ENCODE measurements at places on chromosomes 12 and 14.

DNA sequence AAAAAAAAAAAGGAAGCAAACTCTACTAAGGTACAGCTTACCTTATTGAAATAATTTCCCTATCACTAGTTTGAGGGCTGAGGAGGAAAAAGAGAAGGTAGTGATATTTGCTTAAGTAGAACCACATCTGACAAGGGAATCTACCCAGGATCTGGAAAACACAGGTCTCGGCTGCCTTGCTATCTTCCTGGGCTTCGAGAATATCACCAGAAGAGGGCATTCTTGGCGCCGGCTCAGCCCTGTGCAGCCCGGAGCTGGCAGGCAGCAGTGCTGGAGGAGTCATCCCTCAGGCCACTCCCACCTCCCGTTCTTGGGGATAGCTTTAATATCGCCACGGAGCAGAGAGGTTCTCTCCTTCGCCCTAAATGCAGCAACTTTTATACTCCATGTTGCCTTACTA, 1181.2 kb downstream of the VRK1 start:
- DNase-seq: peak; percentile 79

DNA sequence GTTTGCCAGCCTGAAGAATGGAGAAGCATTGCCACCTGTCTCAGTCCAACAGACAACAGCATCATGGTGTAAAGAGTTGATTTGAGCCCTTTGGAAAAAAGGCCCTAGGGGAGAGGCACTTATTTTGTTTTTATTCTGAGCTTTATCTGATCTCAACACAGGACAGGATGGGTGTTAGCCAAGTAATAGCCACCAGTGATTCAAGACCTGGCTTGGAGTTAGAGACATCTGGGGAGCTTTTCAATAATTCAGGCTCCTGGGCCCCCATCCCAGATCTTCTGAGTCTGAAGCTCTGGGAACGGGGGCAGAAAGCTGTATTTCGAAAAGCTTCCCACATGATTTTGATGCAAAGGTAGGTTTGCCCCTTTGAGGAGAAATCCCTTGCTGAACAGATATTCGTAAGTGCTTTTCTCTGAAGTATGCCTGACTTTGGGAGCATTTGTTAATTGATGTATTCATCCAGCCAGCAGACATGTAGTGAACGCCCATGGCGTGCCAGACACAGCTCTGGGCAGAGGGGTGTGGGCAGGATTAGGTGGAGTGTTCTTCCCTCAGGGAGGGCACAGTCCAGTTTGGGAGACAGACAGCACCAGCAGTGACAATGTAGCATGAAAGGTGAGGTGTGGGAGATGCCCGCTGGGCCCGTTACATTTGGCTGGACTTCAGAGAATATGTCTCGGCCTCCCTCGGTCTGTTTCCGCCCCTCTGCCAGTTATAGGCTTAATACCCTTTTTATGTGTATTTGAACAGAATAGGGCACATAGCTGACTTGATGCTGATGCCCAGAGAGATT, 72.5 kb downstream of the TSPAN9 start:
- no peak for DNase-seq

DNA sequence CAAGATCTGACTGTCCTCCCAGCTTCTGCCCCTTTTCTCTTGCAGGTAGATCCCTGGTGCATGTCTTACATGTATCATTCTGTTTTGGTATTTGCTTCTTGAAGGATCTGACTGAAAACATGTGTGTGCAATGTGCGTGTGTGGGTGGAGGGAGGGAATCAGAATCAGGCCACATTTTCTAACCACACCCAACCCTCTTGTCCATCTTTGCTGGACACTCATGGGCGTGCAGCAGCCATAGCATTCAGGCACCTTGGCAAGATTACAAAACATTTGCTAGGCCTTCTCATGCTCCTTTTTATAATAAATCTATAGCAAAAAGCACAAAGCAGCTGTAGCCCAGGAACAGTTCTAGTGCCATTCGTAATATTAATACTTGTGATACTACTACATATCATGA, 233.6 kb upstream of the E2F7 start:
- no peak for DNase-seq

- no peak for DNase-seq
Measured at GRCh38 chr12:98741196-98741555, 96.1 kb downstream of the APAF1 start.

- no peak for DNase-seq
Measured at GRCh38 chr12:32647275-32647674, 31.8 kb upstream of the DNM1L start.

GRCh38 chr12:14307004-14307403, 58.5 kb upstream of the ATF7IP start:
- DNase-seq: no peak

- DNase-seq: no peak
Measured at GRCh38 chr12:53463802-53464560, 12.1 kb downstream of the PCBP2 start.

- no peak for DNase-seq
Measured at GRCh38 chr12:29726321-29726692, 57.4 kb downstream of the TMTC1 start.

- no peak for DNase-seq
Measured at GRCh38 chr12:56683-57346, 9.8 kb upstream of the IQSEC3 start.

Measured in stimulated activated CD8-positive, alpha-beta memory T cell treated with anti-CD3 and anti-CD28 coated beads, Interleukin-7, amount 100 ng/mL, for 48 hours (primary cell).